GF-D8 (cell line): ENCODE measurements at places on chromosomes 2 and 18.

- DNase-seq: no peak
Observed at GRCh38 chr2:65320946-65321345, 93.3 kb downstream of the ACTR2 start.

- DNase-seq: no peak
Observed at GRCh38 chr2:222807431-222807830, 53.4 kb upstream of the ACSL3 start.

DNA sequence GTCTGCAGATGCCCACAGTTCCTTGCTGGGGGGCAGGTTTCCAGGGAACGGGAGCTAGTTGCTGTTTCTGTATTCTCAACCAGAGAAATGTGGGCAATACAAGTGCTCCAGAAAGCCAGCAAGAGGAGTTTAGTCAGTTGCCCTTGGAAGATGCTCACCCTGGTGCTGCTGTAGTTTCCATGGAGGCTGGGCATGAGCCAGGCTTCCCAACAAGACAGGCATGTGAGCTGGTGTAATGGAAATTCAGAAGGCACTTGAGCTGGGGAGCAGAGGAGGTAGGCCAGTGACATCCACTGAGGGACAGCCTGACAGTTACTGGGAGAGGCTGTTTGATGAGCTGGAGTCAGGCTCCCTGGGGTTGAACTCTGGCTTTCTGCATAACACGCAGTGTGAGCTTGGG lies 7.7 kb downstream of the HK2 start:
- no peak for DNase-seq

DNA sequence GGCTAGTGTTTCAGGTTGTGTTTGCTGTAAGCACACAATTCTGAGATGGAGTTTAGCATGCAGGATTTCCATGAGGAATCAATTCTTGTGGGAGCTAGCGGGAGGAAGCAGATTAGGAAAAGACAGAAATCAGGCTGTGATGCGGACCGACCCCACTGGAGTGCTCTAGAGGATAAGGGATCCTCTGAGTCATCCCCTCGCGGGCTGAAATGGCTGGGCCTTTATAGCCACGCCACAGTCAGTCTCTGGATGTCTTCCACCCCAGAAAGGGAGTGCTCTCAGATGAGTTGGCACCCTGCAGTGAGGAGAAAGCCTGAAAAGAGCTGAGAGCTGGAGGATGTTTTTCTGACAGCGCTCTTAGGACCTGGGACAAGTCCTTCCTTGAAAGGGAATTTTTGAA lies 102.4 kb downstream of the GALNT3 start:
- DNase-seq: no peak

GRCh38 chr2:242043538-242044312 lies 174.2 kb downstream of the RTP5 start:
- no peak for DNase-seq

DNA sequence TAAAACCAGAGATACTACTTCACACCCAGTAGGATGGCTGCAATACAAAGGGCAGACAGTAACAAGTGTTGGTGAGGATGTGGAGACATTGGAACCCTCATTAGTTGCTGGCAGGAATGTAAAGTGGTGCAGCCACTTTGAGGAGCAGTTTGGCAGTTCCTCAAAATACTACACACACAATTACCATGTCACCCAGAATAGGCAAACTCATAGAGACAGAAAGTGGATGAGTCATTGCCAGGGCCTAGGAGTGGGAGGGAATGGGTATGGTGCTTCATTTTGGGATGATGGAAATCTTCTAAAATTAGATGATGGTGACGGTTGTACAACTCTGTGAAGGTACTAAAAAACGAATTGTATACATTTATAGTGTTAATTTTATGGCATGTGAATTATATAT lies 54.8 kb downstream of the ATP9B start:
- DNase-seq: no peak

DNA sequence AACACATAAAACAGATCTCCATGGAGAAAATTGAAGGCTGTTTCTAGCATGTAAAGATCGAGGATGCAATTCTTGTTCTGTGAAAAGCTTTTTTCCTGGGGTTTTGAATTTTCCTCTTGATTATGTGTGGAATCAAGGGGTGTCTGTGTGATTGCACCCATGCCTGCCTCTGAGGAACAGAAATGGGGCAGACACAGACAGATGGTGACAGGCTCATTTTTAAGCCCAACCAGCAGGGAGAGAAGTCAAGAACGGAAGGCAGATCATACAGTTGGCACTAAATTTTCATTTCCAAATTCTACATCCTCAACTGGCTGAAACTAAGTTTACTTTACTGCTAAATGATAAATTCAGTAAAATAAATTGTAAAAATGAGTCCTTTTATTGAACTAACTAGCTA lies 1037.7 kb upstream of the KLHL29 start:
- DNase-seq: no peak

GRCh38 chr2:237120916-237121315 lies 35.2 kb downstream of the COPS8 start:
- no peak for DNase-seq

DNA sequence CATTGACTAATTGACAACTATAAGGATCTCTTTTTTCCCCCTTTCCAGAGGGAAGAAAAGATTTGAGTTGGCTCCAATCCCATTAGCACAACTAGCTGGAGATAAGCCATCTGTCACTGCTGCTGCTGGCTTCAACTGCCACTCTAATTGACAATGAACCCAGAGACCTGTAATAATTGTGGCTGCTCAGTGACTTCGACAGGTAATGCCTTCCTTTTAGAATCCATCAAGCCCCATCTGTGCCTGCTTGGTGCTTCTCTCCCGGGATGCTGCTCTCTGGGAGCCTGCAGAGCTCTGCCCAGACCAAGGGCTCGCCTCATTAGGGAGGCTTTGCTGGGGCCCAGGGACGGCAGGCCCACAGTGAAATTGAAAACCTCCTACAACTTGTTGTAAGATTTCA lies 376.7 kb upstream of the SOX11 start:
- no peak for DNase-seq

GRCh38 chr2:111164078-111164477 lies 43.4 kb downstream of the BCL2L11 start:
- no peak for DNase-seq

DNA sequence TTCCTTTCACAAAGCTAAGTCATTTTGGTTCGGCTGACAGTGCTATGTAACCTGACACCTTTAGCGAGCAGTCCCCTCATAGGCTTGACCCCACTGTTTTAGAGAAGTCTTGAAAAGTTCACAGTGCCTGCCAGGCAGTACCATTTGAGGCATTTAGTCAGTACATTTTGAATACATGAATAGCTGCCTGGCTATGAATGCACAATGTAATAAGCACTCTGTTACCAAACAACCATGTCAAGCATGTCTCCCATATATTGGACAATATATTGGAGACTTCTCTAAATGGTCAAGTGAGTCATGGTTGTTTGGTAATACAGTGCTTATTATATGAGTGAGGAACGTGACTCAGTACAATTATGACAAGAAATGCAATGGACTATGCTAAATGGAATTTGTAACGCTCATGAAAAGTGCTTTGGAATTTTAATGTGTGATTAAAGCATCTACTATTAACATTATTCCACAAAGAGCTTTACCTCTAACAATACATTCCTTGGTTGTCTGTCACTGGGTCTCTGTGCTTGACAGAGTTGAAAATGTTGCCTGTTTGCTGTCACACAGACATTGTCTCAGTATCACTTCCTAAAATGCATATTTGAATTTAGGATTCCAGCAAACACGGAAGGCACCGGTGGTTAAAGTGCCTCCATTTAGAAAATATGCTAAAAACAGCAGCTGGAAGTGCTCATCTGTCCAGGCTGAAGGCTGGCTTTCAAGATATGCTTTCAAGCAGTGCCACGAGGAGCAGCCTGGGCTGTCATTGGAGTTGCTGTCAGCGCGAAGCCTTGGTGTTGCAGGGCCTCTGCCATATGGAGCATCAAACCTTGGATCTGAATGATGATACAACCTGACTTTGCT lies 458.6 kb downstream of the FBXO15 start:
- DNase-seq: no peak

GRCh38 chr18:80136679-80137078 lies 27.6 kb downstream of the ADNP2 start:
- DNase-seq: no peak

- DNase-seq: no peak
Observed at GRCh38 chr2:211447548-211447947, 891.1 kb downstream of the CPS1 start.

- no peak for DNase-seq
Observed at GRCh38 chr2:206343816-206344215, 69.4 kb downstream of the ZDBF2 start.

DNA sequence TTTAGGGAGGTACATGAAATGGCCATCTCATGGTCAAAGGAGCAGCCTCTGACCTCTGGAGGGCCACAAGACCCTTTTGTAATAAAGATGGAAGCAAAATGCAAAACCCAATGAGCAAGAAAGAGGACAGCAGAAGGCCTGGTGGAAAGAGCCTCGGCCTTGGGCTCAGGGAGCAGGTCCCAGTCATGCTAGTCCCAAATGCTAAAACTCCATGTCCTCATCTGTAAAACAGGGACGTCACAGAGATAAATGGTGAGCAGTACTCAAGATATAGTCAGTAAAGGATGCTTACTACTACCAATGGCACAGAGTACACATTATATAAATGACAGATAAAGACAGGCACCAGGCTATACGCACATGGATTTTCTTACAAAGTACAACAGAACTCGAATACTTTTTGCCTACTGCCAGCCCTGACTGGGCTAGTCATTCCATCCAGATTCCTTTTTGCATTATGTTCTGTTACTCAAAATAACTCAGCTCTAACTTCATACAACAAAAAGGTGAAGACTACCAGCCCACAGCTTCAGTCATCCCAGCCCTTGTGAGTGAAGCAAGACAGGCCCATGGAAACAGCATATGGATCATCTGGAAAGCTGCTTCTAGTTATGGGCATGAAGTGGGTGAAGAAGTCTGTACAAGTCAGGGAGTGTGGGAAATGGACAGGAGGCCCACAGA lies 64.9 kb upstream of the TFCP2L1 start:
- DNase-seq: no peak

GRCh38 chr2:214737188-214737587 lies 72.3 kb downstream of the BARD1 start:
- DNase-seq: no peak

GRCh38 chr2:239129147-239129920 lies 271.5 kb downstream of the HDAC4 start:
- no peak for DNase-seq

DNA sequence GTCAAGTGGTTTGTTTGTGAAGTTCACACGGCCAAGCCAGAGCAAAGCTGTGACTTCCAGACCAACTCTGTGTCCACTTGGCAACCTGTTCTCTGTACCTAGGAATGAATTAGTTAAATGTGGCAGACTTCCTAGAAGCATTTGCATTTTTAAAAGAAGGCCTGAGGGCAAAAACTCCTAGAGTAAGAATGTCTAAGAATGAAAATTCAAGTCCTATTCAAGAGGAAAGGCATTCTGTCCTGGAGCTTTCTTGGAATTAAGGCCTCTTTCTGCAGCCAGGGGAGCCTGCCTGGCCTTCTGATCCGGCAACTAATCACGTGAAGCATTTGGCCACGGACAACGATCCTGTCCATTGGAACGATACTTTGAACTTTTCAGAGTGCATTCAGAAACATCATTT lies 155.0 kb downstream of the SETBP1 start:
- no peak for DNase-seq

DNA sequence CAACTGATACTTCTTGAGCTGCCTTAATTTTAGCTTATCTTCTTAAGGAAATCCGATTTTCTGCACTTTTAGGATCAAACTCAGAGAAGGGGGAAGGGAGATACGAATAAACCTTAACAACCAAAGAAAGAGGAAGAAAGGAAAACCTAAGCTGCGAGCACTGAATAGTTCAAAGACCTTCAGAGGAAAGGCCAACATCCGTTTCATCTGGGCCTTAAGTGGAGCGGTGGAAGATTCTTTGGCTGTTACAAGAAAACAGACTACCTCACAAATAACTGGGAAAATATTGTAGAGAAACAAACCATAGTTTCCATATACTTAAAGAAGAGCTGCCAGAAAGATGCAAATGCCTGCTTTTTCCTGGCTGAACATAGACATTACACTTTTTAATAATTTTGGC lies 43.6 kb downstream of the VIT start:
- DNase-seq: no peak

- DNase-seq: no peak
Observed at GRCh38 chr2:157760949-157761348, 115.2 kb downstream of the ACVR1 start.

DNA sequence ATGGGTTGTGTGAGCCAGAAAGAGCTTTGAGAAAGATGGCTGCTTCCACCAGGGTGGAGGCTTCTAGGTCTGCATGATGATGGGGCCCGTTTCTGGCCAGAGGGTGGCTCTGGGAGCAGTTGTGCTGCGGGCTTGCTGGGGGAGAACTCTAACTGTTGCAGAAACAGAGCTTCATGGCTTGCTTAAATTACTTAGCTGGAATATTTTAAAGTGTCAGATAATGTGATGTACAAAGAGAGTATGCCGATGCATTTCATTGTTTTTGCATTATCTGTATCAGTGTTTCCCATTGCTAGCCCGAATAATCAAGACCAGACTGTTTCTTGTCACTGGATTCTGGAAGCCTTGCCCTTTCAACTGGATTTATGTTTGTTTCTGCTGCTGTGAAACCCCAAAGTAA lies 6.3 kb upstream of the DRC1 start:
- DNase-seq: no peak

GRCh38 chr2:224086226-224086914 lies 47.3 kb upstream of the SERPINE2 start:
- DNase-seq: no peak

- DNase-seq: no peak
Observed at GRCh38 chr2:158818511-158818910, 23.4 kb downstream of the DAPL1 start.

GRCh38 chr18:13470516-13471197 lies 252.1 kb downstream of the LDLRAD4 start:
- DNase-seq: no peak

GRCh38 chr18:75297731-75298130 lies 87.1 kb downstream of the TSHZ1 start:
- no peak for DNase-seq
